Right atrium auricular region (tissue), 2 donors: ENCODE measurements at places on chromosomes 7 and 10. TPM values are rescaled to one million over a fixed set of nuclear protein-coding genes. Genes with fewer than 3 reads are reported as not detected.

TUBAL3 gene
- 1.7 TPM for total RNA-seq

COPG2 gene
- total RNA-seq, result 19.3 TPM

- no peak for DNase-seq
Measured at GRCh38 chr7:135584362-135585353, 26.9 kb downstream of the NUP205 start.

DNA sequence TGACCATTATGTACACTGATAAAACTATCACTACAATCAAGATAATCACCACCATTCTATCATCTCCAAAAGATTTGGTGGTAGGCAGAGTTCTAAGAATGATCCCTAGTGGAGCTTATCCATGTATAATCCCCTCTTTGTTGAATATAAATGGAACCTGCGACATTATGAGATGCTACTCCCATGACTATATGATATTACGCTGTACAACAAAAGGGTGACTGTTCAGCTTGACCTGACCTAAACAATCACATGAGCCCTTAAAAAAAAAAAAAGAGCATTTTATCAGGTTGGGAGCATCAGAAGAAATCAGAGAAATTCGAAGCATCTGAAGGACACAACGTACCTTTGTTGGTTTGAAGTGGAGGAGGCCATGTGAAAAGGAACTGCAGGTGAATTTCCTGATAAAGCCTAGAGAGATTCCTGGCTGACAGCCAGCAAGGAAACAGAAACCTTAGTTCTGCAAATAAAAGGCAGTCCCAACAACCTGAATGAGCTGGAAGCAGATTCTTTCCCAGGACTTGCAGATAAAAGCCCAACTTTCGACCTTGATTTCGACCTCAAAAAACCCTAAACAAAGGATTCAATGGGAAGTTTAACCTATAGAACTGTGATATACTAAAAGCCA lies 270.7 kb downstream of the ADRA2A start:
- DNase-seq, result no peak
